ENCODE measurements at places on chromosomes 6 and 20.

DNA sequence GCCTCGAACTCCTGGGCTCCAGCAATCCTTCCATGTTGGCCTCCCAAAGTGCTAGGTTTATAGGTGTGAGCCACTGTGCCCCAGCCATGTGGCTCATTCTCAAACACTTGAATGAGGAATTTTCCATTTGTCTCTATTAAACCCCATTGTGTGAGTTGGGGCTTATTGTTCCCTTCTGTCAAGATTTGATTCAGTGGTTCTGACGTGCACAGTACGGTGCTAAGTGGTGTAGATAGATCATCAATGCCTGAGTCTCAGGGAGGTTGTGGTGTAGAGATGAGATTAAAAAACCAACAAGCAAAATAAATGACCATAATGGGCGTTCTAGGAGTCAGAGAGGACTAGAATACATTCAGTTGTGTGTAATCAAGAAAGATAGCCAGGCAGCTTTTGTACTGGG, 335.6 kb downstream of the PRL start:
- DNase-seq: no peak

GRCh38 chr20:25036331-25036936, 21.5 kb downstream of the ACSS1 start:
- DNase-seq: no peak

- no peak for DNase-seq
Observed at GRCh38 chr6:16933532-16933931, 168.3 kb upstream of the STMND1 start.

DNA sequence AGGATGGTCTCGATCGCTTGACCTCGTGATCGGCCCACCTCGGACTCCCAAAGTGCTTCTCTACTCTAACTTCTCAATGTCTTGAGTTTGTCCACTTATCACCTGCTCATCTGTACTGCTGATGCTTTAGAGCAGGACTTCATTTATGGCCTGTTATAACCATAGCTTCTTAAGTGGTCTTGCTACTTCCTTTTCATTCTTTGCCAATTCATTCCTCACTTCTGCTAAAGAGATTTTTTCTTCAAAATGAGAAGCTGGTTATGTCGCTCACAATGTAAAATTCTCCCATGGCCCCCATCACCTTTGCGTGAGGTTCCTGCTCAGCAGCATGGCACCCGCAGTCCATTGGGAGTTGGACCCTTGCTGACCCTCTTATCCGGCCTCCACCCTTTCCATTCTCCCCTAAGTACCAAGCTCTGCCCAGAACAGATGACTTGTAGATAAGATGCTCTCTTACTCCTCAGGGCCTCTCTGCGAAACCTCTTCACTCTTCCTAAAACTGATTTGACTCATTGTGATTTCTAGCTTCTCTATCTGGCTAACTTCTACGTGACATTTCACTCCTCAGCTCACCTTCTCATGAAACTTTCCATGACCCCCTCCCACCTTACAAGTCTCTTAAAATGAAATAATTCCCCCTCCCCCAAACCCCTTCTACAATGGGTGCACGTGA, 13.9 kb upstream of the CD164 start:
- DNase-seq: no peak

GRCh38 chr6:166490671-166491500, 95.6 kb downstream of the RAMACL start:
- DNase-seq: no peak

DNA sequence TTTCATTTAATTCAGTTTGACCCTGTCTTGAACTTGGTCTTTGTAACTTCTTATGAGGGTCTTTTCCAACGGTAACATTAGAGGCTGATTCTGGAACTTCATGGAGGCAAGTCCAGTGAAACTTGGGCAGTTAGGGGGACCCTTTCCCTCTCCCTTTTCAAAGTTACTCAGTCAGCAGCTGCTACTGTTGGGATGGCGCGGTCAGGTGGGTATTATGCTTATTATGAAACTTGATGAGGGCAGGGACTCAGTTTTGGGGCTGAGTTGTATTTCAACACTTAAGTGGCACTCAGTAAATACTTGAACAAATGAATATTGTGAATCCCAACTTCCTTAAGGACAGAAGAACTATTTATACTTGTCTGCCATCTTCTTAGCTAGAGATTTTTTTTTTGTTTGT, 20.8 kb downstream of the TOP1 start:
- DNase-seq: no peak

GRCh38 chr6:113047932-113048331, 700.8 kb downstream of the RFPL4B start:
- DNase-seq: no peak

- DNase-seq: no peak
Observed at GRCh38 chr6:73704260-73704659, 8.3 kb downstream of the CD109 start.

DNA sequence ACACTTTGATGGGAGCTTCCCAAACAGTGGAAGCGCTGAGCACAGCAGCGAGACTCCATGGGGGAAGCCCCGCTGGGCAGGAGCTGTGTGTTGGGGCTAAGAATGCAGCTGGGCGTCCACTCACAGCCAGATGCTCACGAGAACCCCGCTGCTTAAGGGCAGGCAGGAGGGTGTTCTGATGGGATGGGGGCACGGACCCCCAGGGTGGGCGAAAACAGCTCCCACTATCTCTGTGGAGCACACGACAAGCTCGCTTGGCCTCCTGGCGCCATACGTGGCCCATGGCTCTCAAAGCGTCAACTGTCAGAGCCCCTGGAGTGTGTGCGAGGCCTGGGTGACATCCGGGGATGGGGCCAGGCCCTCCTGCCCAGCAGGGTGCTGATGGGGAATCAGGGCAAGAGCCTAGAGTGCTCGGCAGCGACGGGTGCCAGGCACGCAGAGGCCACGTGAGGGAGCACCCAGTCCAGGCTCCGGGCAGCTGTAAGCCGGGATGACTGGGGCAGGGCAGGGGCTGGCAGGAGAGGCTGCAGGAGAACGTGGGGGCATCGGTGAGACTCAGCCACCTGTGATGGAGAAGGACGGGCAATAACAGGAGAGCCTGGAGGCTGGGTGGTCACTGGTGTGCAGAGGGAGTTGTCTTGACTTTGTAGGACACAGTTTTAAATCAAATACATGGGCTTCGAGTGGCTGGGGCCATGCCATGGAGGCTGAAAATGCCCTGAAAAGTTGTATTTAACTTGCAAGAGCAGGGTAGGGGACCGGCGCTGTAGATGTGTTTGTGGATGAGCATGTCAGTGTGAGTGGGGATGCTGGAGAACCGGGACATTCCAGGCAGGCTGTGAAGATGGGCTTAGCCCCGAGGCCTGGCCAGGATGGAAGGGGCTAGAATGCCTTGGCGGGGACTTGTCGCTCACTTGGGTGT, 27.3 kb downstream of the PYGB start:
- no peak for DNase-seq

- DNase-seq: no peak
Observed at GRCh38 chr6:143431226-143431625, 19.3 kb downstream of the ADAT2 start.

- DNase-seq: no peak
Observed at GRCh38 chr20:37904008-37904642, 1.2 kb downstream of the VSTM2L start.

DNA sequence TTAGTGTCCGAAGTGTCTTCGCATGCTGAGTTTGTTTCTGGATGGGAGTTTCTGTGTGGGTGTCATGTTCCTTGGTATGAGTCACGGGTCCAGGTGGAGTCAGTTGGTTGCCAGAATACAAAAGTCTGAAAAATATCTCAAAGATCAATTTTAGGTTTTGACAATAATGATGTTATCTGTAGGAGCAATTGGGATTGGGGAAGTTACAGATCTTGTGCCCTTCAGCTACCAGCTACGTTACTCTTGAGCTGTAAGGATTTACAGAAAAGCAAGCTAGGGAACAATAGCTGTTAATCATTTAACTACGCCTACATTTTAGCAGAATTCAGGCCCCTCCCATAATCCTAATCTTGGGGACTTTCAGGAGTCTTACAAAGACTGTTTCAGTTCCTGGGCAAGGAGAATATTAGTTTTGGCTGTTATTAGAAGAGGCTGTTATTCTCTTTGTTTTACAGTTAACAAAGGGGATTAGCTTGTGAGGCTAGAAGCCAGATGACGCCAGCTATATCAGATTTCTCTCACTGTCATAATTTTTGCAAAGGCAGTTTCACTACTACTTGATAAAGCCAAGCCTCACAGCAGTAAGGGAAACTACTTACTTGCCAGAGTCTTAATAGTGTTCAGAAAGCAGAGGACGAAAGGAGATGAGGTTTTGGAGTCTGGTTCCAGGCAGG, 15.4 kb upstream of the SLC22A16 start:
- DNase-seq: no peak

GRCh38 chr20:53995949-53996348, 74.4 kb downstream of the BCAS1 start:
- no peak for DNase-seq

DNA sequence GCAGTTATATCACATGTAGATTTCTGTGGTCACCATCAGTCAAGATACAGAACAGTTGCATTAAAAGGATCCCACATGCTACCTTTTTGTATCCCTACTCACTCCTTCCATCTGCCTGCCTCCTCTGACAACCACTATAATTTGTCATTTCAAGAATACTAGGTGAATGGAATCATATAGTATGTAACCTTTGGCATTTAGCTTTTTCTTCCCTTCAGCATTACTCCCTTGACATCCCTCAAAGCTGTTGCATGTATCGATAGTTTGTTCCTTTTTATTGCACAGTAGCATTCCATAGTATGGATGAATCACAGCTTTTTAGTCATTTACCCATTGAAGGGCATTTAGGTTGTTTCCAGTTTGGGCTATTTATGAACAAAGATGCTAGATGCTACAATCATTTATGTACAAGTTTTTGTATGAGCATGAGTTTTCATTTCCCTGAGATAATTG, 26.1 kb downstream of the NCOA7 start:
- no peak for DNase-seq

- peak; percentile 89 for DNase-seq
Observed at GRCh38 chr6:28923318-28924102, at the start of gene TRIM27. TSS of gene TRIM27 (minus strand) at chr6:28923985. CDS start at chr6:28923632, 353 bp downstream.

- DNase-seq: no peak
Observed at GRCh38 chr20:32823737-32824588, 4.2 kb downstream of the MAPRE1 start.

- no peak for DNase-seq
Observed at GRCh38 chr6:110564703-110565421, 88.4 kb upstream of the SLC22A16 start.

- peak; percentile 22 for DNase-seq
Observed at GRCh38 chr6:158653577-158654354, 3.9 kb downstream of the SYTL3 start.

DNA sequence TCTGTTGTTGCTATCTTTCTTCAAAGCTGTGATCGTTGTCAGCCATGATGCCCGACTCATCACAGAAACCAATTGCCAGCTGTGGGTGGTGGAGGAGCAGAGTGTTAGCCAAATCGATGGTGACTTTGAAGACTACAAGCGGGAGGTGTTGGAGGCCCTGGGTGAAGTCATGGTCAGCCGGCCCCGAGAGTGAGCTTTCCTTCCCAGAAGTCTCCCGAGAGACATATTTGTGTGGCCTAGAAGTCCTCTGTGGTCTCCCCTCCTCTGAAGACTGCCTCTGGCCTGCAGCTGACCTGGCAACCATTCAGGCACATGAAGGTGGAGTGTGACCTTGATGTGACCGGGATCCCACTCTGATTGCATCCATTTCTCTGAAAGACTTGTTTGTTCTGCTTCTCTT, 19.3 kb downstream of the ABCF1 start:
- no peak for DNase-seq

DNA sequence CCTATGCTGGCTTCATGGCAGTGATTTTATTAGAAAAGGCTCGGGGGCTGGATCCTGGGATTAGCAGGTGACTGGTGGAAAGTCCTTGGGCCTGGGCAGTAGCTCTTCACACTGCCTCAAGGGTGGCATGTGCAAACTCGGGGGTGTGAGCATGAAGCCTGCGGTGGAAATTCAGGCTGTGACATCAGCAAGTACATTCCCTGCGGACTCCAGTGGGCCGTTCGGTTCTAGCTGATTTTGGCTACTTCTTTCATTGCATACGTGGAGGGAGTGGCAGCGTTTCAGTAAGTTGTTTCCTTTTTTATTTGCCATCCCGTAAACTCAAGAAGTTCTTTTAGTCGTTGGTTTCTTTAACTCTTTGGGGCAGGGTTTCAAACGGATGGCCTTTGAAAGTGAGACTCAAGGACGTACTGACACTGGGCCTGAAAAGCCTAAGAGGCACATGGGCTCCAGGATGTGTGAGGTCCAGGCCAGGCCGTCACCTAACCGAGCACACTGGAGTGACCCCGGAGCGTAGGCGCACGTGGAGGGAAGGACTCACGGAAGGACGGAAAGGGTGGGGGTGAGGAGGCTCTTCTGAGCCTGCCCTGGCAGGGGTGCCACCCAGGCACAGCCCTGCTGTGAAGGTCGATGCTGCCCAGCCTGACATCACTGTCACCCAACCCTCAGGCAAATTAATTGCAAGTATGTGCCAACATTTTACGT, 104.0 kb upstream of the FRMD1 start:
- no peak for DNase-seq

DNA sequence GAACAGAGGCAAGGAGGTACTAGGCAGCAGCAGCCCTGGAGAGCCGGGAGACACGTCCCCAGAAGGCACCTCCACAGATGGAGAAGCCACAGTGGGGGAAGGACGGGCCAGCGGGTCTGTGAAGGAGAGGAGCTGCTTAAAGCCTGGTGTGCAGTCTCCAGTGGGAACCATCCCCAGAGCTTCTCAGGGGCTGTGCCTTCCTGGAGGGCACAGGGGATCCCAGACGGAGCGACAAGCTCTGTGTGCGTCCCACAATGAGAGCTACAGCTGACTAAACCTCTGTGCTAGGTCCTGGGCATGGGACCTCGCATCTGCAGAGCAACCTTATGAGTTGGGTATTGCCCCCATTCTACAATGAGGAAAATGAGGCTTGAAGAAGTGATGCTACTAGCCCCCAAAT, 50.7 kb downstream of the EZR start:
- DNase-seq: no peak

- no peak for DNase-seq
Observed at GRCh38 chr6:41422161-41422560, 86.8 kb downstream of the NCR2 start.

GRCh38 chr6:45965792-45966191, 49.9 kb downstream of the CLIC5 start:
- no peak for DNase-seq

GRCh38 chr6:48417927-48418326, 306.9 kb upstream of the PTCHD4 start:
- DNase-seq: no peak

- no peak for DNase-seq
Observed at GRCh38 chr6:157060440-157060952, 262.8 kb downstream of the TMEM242 start.

DNA sequence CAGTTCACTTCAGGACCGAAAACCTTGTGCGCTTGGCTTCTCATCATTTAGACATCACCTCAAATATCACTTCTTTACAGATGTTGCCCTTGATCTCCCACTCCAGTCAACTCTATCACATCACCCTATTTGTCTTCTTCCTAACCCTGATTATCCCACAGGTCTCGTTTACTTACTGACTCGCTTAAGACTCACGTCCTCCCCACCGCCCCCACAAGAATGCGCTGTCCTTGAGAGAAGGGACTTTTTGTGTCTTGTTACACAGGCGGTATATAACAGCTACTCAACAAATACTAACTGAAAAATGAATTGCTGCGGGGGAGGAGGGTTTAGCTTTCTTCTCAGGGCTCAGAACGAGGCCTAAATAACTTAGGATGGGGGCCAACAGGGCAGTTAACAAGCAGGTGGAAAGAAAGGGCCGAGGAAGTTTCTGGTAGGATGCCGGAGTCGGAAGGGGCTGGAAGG, 527 bp downstream of the TOMM34 start:
- no peak for DNase-seq

Data from AML-193 (cell line).